Activated CD4-positive, alpha-beta T cell treated with anti-CD3 and anti-CD28 coated beads, Interleukin-2, amount 10 ng/mL, durations not matched to agents 24 days and 14 days (primary cell): ENCODE measurements at places on chromosomes 5 and 9. TPM values are rescaled to one million over a fixed set of nuclear protein-coding genes. Genes with fewer than 3 reads are reported as not detected.
A peak's percentile ranks its signal among the peaks of the same experiment; 100 is the strongest.

Gene NSG2
- not detected in 2 replicates for total RNA-seq

Gene EXOC3
- 64.5 and 67.2 TPM in 2 replicates for total RNA-seq

Gene TTLL11
- total RNA-seq, result 2.4 and 2.8 TPM in 2 replicates

Gene LVRN
- not detected in 2 replicates for total RNA-seq

DNA sequence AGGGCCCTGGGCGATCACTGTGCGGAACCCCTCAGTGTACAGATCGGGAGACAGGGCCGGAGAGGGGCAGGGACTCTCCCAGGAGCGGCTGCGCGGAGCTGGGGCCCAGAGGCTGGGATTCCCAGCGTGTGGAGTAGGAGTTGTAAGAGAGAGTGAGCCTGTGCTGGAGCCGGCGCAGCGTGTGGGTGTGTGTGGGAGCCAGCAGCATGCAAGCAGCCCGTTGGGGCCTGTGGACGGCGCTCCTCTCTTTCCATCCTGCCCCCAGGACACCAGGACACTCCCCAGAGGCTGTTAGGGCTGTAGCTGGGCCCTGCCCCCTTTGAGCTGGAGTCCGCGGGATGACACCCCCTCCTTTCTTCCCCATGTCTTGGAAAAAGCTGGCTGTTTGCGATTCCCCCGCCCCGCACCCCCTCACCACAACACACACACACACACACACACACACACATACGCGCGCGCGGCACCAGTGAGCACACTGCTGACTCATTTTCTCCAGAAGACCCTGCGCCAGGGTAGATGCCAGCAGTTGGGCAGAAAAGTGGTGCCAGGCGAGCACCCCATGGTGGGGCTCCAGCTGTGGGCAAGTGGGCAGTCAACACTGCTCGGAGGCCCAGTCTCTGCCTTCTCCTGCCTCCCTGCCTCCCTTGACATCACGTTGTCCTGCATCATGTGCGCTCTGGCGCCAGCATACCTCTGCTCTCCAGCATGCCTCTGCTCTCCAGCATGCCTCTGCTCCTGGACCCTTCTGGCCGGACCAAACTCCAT lies 1.5 kb downstream of the COL27A1 start:
- peaks cover 1% of the 10 kb centered on the region for H3K36me3 ChIP-seq
- H3K27ac ChIP-seq, result peak overlapping the region; percentile 92
- H3K4me1 ChIP-seq, result peaks cover 16% of the 10 kb centered on the region
- peak; percentile 72 for DNase-seq
- H3K4me3 ChIP-seq, result peak overlapping the region; percentile 98
